ENCODE measurements at places on chromosomes 2 and 18. TPM values are rescaled to one million over a fixed set of nuclear protein-coding genes. Genes with fewer than 3 reads are reported as not detected.

The ANKRD44 gene
- 6.8 TPM for total RNA-seq

The NT5DC4 gene
- not detected for total RNA-seq

GRCh38 chr2:131577812-131578211 is 50.1 kb downstream of the CCDC74A start:
- ATAC-seq, result no peak

The ZDBF2 gene
- 5.6 TPM for total RNA-seq

The C1QL2 gene
- not detected for total RNA-seq

DNA sequence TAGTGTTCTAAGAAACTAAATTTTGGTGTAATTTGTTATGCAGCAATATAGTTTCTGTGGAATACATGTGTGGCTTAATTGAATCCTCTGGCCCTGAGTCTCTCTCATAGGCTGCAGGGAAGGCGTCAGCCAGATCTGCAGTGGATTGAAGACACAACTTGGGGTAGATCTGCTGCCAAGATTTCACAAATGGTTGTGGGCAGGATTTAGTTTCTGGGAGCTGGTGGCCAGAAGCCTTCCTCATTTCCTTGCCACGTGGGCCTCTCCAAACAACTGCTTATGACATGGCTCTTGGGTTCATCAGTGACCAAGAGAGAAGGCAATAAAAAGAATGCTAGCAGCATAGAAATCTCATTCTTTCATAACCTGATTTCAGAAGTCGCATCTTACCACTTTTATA is 28.2 kb downstream of the CCDC102B start:
- no peak for ATAC-seq

DNA sequence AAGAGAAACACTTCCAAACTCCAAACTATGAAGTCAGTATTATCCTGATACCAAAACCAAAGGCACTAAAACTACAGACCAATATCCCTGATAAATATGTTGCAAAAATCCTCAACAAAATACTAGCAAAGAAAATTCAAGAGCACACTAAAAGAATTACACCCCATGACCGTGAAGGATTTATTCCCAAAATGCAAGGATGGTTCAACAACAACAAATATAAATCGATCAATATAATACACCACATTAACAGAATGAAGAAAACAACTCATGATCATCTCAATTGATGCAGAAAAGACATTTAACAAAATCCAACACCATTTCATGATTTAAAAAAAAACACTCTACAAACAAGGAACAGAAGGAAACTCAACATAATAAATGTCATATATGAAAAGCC is 50.5 kb downstream of the IWS1 start:
- no peak for ATAC-seq

DNA sequence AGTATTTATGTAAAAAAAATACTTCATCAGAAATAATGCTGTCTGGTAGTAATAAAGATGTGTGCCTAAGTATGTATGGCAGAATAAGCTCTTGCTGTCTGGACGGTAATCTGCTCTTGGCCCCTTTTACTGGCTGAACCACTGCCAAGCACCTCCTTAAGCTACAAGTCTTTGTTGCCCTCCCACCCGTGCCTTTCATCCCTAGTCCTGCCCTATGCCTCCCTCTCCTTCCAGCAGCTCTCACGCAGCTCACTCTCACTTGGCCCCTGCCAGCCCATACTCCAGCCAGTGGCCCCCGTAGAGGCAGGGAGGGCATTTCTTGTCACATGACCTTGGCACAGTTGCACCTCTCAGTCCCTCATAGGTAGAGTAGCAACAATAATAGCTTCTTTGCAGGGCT is 54.5 kb upstream of the NPAS2 start:
- ATAC-seq, result no peak

The HMSD gene
- 2.0 TPM for total RNA-seq

- ATAC-seq, result no peak
These were observed 2.4 kb downstream of the GLS start for GRCh38 chr2:190882856-190883582.

DNA sequence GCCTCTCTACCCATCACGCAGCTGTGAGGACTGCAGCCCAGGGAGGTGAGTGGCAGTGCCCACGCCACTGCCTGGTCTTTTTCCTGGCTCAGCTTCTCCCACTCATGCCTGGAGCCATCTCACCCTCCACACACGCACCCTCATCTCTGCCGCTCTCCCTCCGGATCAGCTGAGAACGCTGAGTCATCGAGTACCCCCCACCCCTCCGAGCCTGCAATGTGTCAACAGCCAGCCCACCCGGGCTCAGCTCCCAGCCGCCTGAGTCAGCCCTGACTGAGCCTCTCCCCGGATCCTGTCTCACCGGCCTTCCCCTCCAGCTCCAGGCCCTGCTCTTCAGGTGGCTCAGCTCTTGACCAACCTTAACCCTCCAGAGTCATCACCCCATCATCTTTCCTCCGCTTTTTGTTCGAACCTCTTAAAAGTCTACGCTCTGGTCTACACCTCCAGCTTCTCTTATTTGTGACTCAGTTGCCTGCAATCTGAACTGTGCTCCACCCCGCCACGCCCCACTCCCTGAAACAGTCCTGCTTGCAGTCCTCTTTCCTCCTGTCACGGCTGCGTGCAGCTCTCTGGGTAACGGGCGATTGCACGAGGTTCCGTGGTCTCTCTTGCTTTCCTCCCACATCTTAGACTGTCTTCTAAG is 94.4 kb upstream of the ASAP2 start:
- ATAC-seq, result peak; percentile 95

The RPRM gene
- not detected for total RNA-seq

- no peak for ATAC-seq
These were observed 129.7 kb upstream of the KCNH7 start for GRCh38 chr2:162968306-162968705.

DNA sequence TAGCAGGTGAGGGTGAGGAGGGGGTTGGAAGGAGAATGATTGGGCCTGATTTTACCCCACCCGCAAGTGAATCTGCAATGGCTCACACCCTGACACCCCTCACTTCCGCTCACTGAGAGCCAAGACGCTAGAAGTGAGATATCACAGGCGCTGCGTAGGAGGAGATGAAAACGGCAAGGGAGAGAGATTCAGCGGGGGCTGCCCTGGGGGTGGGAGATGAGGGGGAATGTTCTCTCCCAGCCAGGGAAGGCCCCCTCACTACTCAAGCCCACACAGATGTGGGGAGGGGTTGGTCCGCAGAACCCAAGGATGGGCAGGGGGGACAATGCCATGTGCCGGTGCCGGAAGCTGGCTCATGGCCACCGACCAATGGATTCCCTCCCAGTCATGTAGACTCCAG is 32.9 kb downstream of the LOXHD1 start:
- no peak for ATAC-seq

- ATAC-seq, result no peak
These were observed 1.5 kb downstream of the EPB41L5 start for GRCh38 chr2:120014226-120014980.

The CNNM3 gene
- total RNA-seq, result 6.1 TPM

DNA sequence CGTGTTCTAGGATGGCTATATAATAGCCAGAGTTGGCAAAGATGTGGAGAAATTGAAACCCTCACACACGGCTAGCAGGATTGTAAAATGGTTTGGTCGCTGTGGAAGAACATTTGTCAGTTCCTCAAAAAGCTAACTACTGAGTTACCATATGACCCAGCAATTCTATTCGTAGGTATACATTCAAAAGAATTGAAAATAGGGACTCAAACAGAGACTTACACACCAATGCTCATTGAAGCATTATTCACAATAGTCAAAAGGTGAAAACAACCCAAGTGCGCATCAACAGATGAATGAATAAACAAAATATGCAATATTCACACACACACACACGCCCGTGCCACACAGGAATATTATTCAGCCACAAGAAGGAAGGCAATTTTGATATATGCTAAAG is 98.7 kb downstream of the PLA2R1 start:
- no peak for ATAC-seq

DNA sequence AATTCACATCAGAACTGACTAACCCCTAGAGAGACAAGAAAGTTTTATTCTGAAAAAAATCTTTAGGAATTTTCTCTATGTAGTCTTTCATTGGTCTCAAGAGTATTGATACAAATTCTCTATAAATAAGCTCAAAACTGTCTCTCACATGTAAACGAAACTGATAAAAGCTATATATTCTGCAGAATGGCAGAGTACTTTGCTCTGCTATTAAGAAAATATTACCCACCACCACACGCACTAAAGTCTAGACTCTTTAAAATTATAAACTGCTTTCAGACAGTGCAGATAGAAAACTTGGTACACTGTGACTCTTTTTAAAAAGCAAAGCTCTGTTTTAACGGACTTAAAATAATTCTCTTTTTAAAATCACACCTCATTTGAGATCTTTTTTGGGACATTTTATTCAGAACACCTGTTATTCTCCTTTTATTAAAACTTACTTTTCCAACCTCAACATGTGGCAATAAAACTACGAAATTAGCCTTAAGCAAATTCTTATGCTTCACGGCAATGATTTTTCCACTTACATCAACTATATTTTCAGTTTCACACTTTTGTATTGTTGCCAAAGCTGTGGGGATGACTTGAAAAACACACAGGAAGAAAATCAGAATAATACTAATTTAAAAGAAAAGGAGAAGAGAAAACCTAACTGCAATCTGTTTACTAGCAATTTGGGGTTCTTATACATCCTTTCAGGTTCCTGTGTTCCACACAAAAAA is 58.0 kb downstream of the CCDC88A start:
- no peak for ATAC-seq

The ST6GAL2 gene
- 2.5 TPM for total RNA-seq

DNA sequence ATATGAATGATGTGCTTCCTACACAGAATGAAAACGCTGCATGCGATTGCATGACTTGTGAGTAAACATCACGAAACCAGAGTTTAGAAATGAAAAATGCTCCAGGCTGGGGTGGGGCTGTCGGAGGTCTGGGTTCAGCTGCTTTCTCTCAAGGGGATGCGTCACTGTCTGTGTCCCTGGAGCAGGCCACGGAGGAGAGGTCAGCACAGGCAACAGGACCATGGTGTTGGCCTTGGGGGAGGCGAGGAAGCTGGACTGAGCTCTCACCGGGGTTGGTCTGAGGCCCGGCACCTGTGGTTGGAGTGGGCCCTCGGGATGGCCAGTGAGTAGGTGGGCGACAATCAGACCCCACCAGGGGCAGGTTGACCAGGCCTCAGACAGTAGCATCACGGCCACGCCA is 89.0 kb upstream of the TMEM18 start:
- no peak for ATAC-seq

GRCh38 chr18:8176554-8176953 is 432.7 kb upstream of the RAB12 start:
- no peak for ATAC-seq

GRCh38 chr2:191646163-191646902 is 31.6 kb upstream of the NABP1 start:
- ATAC-seq, result peak; percentile 88

The DYNC2LI1 gene
- total RNA-seq, result 10.3 TPM

The PRKCE gene
- 13.1 TPM for total RNA-seq

The DNAJC27 gene
- total RNA-seq, result 2.2 TPM

- ATAC-seq, result no peak
These were observed 39.5 kb downstream of the METTL8 start for GRCh38 chr2:171394164-171394740.

DNA sequence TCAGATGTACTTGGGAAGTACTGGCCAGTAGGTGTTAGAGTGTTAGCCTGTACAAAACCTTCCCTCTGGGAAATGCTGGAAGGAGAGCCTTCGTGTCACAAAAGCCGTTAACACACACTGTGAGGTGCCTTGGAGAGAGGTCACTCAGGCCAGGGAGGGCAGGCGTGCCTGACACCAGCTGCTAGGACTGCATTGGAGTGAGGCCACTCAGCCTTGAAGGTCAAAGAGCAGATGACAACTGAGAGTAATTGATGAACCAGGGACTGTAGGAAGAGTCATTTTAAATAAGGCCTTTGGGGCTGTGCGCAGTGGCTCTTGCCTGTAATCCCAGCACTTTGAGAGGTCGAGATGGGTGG is 45.4 kb downstream of the ASAP2 start:
- no peak for ATAC-seq

DNA sequence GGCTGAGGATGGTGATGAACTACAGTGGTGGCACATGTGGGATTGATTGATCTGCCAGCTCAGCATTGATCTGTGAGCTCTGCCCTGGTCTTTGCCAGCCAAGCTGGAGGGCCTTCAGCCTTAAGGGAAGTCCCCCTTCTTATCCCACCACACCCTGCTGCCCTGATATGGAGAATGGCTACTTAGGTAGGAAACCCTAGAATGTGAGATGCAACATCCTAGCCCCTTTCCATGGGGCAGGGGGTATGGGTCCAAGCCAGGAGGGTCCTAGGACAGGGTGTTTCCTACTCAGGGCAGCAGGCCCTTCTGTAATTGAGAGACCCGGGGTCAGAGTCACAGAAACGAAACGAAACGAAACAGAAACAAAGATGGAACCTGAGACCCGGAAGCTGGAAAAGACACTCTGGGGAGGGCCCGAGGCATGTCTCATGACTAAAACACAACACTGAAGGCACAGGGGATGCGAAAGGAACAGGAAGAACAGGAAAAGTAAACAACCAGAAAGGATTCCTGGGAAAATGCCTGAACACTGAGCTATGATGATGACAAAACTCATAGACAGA is 16.9 kb upstream of the SULT1C2 start:
- no peak for ATAC-seq

DNA sequence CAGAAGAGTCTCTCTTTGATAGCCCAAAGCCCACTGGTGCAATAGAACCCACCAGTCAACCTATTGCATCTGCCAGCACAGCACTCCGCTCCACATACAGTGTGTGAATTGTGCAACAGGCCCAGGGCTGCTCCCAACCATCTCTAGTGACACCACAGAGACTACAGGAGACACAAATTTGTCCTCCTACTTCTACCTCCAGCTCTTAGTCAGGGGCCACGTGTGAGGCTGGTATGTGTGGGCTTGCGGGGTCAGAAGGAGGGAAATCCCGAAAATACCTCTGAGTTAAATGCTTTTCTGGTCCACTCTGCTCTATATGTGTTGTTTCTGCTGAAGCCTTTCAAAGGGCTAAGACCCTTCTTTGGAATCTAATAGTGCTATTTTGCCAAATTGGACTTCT is 18.0 kb downstream of the DGUOK start:
- no peak for ATAC-seq

The SCN3A gene
- 0.28 TPM for total RNA-seq

The GKN1 gene
- not detected for total RNA-seq

DNA sequence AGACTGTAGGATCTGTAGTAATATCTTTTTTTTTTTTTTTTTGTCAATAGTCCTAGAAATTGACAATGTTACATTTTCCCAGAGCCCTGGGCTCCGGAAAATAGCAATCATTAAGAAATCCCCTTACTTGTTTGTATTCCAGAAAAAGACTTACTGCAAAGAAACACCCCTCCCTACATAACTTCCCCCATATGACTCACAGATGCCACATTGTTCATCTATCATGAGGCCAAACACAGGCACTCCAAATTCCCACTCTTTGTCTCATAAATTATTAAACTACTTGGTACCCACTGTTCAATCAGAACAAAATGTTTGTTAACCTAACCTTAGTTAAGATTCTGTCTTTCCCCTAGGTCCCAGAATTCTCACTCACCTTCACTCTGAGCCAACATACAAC is 53.5 kb downstream of the TEX51 start:
- ATAC-seq, result no peak

The PSD4 gene
- total RNA-seq, result 38.6 TPM

Data from esophagus mucosa (tissue), 1 donor.